ENCODE measurements at places on chromosomes 11 and 22. TPM values are rescaled to one million over a fixed set of nuclear protein-coding genes. Genes with fewer than 3 reads are reported as not detected.

GRCh38 chr11:30549565-30549964 lies 36.6 kb downstream of the MPPED2 start:
- H3K4me1 ChIP-seq: peaks cover 6% of the 10 kb centered on the region
- no peaks in the 10 kb centered on the region for H3K27me3 ChIP-seq
- no peak overlapping the region for H3K27ac ChIP-seq
- no peak for DNase-seq

DNA sequence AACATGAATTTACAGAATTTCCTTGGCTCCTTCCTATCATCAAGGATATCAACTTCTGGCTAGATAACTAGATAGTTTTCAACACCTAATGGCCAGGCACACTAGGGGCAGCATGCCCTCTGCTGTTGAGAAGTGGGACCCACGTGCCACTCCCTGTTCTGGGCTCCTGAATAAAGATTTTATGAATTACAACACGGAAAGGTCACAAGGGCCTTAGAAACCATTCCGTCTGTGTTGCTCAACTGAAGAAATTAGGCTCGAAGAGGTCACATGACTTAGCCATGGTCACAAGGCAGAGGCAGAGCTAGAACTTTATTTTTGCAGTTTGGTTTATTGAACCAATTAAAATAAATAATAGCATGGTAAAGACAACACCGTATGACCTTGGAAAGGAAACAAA lies 36.0 kb downstream of the PRCP start:
- no peaks in the 10 kb centered on the region for H3K27me3 ChIP-seq
- H3K27ac ChIP-seq: no peak overlapping the region
- no peak overlapping the region for H3K4me3 ChIP-seq
- no peaks in the 10 kb centered on the region for H3K36me3 ChIP-seq
- H3K4me1 ChIP-seq: peaks cover 13% of the 10 kb centered on the region

The FREY1 gene
- total RNA-seq: 0.21 TPM

- H3K4me1 ChIP-seq: no peaks in the 10 kb centered on the region
- H3K27me3 ChIP-seq: no peaks in the 10 kb centered on the region
- H3K36me3 ChIP-seq: no peaks in the 10 kb centered on the region
- DNase-seq: no peak
- H3K27ac ChIP-seq: no peak overlapping the region
These were observed 7.1 kb downstream of the SLC7A4 start for GRCh38 chr22:21025266-21025665.

GRCh38 chr11:1228921-1229451 lies 6.1 kb downstream of the MUC5B start:
- no peak overlapping the region for H3K4me3 ChIP-seq
- DNase-seq: no peak
- no peaks in the 10 kb centered on the region for H3K36me3 ChIP-seq
- H3K27ac ChIP-seq: no peak overlapping the region

The MMP8 gene
- total RNA-seq: not detected

- no peak overlapping the region for H3K27ac ChIP-seq
- peaks cover 5% of the 10 kb centered on the region for H3K36me3 ChIP-seq
- H3K27me3 ChIP-seq: no peaks in the 10 kb centered on the region
- peaks cover 7% of the 10 kb centered on the region for H3K4me1 ChIP-seq
These were observed 26.6 kb downstream of the ATG16L2 start for GRCh38 chr11:72840780-72841179.

DNA sequence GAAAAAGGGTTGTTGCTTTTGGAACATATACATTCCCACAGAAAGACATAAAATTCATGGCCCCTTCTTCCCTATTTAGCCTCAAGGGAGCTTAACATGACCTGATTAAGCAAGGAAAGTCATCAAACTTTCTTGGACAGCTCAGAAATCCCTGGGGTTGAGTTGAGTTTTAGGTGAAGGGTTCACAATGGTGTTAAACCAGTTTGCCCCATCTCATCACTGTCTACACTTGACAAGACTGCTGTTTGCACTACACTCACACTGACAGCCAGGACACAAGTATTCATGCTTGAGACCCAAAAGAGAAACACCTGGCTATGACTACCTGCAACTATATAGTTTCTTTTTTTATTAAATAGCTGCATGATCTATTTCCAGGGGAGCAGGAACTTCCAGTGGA lies 209.8 kb upstream of the TMEM45B start:
- no peaks in the 10 kb centered on the region for H3K36me3 ChIP-seq
- no peak overlapping the region for H3K4me3 ChIP-seq
- DNase-seq: no peak
- H3K27ac ChIP-seq: no peak overlapping the region
- H3K27me3 ChIP-seq: no peaks in the 10 kb centered on the region
- H3K4me1 ChIP-seq: no peaks in the 10 kb centered on the region

DNA sequence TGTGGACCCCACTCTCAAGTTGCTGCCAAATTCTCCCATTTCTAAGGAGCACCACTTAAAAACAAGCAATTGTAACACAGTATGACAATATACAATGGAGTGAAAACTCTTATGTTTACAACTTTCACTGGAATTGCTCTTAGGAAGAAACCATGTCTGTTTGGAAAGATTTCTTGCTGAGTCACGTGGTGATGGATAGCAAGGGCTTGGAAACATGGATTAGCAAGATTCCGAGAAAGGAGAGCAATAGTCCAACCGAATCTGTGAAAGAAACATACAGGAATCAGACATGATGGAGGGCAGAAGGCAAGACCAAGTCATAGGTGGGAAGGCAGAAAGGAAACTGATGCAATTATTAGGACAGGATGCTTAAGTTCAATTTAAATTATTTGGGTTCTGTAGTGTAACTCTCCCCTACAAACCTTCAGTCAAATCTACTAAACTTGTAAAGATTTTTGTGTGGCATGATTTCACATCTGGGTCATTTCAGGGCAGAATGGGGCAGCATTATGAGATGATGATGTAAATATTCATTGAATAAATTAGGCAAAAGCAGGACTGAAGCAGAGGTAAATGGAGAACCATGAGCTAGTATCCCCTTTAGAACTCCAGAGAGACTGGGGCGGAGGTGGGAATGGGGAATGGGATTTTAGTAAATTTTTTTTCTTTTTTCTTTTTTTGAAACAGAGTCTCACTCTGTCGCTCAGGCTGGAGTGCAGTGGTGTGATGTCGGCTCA lies 27.8 kb upstream of the THY1 start:
- no peak overlapping the region for H3K4me3 ChIP-seq
- H3K27ac ChIP-seq: no peak overlapping the region
- no peaks in the 10 kb centered on the region for H3K36me3 ChIP-seq
- H3K4me1 ChIP-seq: no peaks in the 10 kb centered on the region
- DNase-seq: no peak
- no peaks in the 10 kb centered on the region for H3K27me3 ChIP-seq

DNA sequence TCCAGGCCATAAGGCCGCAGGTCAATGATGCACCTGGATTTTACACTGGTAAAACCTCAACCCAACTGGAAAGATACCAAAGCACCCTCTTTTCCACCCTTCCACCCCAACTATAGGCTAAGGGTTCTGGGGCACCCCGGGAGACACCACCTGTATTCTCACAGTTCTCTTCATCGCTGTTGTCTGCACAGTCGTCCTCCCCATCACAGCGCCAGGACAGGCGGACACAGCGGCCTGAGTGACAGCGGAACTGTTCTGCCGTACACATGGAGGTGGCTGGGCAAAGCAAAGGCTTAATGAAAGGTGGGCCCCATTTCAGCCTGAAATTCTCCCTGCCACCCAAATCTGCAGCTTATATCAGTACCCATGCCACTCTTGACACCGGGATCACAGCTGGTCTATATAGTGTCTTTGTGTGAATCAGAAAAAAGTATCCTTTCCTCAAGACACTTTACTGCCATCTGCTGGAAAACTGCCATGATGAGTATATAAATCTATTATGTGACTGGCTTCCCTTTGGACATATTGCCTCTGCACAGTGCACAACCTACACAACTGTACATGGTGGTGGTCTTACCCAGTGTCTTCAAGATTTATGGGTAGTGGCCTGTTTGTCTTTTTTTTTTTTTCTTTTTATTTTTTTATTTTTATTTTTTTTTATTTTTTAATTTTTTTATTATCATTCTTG lies 21.5 kb downstream of the LRP4 start:
- DNase-seq: peak; percentile 36
- no peak overlapping the region for H3K4me3 ChIP-seq
- no peak overlapping the region for H3K27ac ChIP-seq
- H3K27me3 ChIP-seq: no peaks in the 10 kb centered on the region

The SCN3B gene
- not detected for total RNA-seq

GRCh38 chr11:46252373-46252914 lies 25.0 kb upstream of the CREB3L1 start:
- H3K36me3 ChIP-seq: no peaks in the 10 kb centered on the region
- DNase-seq: no peak
- no peaks in the 10 kb centered on the region for H3K27me3 ChIP-seq
- no peak overlapping the region for H3K4me3 ChIP-seq
- peaks cover 34% of the 10 kb centered on the region for H3K4me1 ChIP-seq

DNA sequence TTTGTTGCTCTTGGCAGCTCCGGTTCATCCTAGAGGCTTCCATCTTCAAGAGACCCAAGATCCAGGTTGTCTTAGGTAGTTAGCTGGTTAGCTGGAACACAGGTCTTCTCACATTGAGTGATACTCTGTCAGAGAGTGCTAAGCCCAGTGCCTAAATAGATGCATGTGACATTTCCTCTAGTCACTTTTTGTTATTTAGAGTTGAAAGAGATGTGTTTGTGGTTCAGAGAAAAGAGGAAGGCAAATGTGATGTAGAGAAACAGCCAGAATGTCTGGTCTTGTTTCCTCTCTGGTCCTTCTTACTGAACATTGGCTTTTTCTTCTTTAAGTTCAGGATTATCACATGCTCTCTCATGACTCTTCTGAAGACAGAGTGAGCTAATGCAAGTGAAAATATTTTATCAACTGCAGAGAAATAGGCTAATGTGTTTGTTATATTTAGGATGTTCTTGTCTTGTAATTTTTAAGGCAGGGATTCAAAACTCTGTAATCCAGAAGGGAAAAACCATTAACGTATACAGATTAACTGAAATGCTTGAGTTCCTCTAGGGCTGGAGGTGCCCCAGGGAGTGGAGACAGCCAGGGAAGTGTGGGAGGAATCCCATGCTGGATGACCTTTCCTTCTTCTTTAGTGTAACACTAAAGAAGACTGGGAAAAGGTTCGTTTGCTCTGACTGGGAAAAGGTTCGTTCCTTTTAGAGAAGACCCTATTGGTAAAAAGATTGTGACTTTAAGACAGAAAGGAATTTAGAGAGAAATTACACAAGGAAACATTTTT lies 75.4 kb downstream of the SWAP70 start:
- peaks cover 61% of the 10 kb centered on the region for H3K36me3 ChIP-seq
- no peak for DNase-seq
- H3K4me1 ChIP-seq: no peaks in the 10 kb centered on the region
- H3K4me3 ChIP-seq: no peak overlapping the region

DNA sequence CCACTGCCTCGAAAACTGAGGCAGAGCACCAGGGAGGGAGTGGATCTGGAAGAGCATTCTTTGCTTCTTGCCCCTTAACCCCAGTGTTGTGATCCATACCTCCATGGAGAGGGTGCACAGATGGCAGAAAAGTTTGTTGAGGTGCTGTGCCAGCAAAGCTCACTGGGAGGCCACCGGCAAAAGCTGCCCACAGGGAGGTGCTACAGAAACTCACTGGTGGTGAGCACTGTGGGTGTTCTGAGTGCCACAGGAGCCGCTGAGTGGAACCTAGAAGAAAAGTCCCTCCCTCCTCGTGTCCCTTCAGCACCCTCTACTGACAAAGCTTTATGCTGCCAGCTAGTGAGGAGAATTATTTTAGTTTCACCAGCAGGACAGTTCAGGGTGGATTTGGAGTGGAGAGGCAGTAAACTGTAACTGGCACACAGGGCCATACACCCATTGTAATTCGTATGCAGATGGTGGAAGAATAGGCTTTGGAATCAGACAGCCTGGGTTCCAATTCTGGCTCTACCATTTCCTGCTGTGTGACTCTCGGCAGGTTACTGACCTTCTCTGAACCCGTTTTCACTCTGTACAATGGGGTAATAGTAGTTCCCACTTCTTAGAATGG lies 84.6 kb downstream of the SWAP70 start:
- H3K36me3 ChIP-seq: peaks cover 21% of the 10 kb centered on the region
- no peak overlapping the region for H3K4me3 ChIP-seq
- H3K4me1 ChIP-seq: peaks cover 23% of the 10 kb centered on the region
- H3K27ac ChIP-seq: no peak overlapping the region

DNA sequence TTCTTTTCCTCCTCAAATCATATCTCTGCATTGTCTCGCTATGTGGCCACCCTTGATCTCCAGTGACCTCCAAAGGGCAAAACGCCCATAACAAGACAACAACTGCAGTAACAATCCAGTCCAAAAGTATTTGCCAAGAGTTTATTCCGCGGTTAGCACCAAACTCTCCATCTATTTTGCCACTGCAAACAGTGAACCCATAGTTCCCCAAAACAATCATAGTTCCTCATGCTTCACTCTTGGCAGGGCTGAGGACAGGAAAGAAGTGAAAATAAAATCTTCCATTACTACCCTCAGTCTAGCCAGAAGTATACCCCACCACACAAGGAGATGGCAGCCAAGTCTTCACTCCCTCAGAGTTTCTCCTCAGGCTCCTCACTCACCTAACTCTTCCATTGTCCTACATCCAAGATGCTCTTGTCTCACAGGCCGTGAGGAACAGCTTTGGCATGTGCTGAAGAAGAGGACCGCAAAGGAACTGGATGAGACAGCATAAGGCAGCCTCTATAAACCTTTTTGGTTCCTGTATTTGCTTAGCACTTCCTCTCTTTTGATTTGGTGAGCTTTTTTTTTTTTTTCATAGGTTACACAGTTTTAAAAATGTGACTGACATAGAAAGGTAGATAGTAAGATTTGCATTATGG lies at the start of gene LPXN:
TSS of gene LPXN (minus strand) at position 480 of the 644 bp plus-strand sequence. CDS start at position 396, 84 bp downstream.
- no peak within 1 kb of the TSS for H3K4me3 ChIP-seq
- H3K27me3 ChIP-seq: no peaks in the 10 kb centered on the region
- peaks cover 26% of the 10 kb centered on the region for H3K4me1 ChIP-seq
- H3K36me3 ChIP-seq: peaks cover 18% of the 10 kb centered on the region
- DNase-seq: no peak

The TPBGL gene
- not detected for total RNA-seq

The RAG2 gene
- total RNA-seq: not detected

The BATF2 gene
- total RNA-seq: not detected

All from SJSA1 (cell line).